ENCODE measurements at places on chromosomes 5 and 9. TPM values are rescaled to one million over a fixed set of nuclear protein-coding genes. Genes with fewer than 3 reads are reported as not detected.

ARHGEF39 gene
- 3.2 TPM for polyA plus RNA-seq

PRRX2 gene
- 4.1 TPM for polyA plus RNA-seq

RIOK2 gene
- polyA plus RNA-seq = 27.8 TPM

C1QTNF2 gene
- polyA plus RNA-seq = 3.0 TPM

ZNF366 gene
- 4.3 TPM for polyA plus RNA-seq

PURA gene
- 14.7 TPM for polyA plus RNA-seq

ZNF483 gene
- 6.7 TPM for polyA plus RNA-seq

DBH gene
- 1.3 TPM for polyA plus RNA-seq

SCGB3A1 gene
- not detected for polyA plus RNA-seq

GAS1 gene
- 19.4 TPM for polyA plus RNA-seq

QRFP gene
- 0.51 TPM for polyA plus RNA-seq

CHSY3 gene
- 4.6 TPM for polyA plus RNA-seq

ITGA2 gene
- polyA plus RNA-seq = 2.7 TPM

EMB gene
- polyA plus RNA-seq = 3.6 TPM

CCDC183 gene
- polyA plus RNA-seq = 7.2 TPM

INSYN2B gene
- 3.2 TPM for polyA plus RNA-seq

IFNA2 gene
- polyA plus RNA-seq = not detected

JMY gene
- 14.3 TPM for polyA plus RNA-seq

CNTNAP3B gene
- 19.1 TPM for polyA plus RNA-seq

WWC1 gene
- polyA plus RNA-seq = 47.1 TPM

Data from spinal cord (tissue), 10 donors.